ENCODE measurements at places on chromosomes 5 and 9.

- DNase-seq, result no peak
Measured at GRCh38 chr5:19492861-19493260, 495.1 kb downstream of the CDH18 start.

DNA sequence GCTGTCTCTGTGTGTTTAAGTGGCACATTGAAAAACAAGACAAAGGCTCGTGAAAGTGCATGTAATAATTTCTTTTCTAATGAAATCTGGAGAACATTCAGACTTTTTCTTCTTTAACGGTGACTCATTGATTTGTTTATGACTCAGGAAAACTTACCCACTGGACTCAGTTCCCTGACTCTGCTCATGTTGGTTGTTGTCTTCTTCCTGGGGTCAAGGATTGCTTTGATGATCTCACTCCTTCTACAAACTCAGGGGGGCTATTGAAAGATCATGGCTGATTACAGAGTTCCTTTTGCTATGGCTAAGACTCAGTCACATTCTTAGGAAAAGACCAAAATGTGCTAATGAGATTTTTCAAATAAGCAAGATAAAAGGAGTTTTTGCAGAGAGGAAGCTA, 141.1 kb upstream of the DAP start:
- DNase-seq, result no peak

- DNase-seq, result no peak
Measured at GRCh38 chr9:26057050-26057449, 378.8 kb upstream of the TUSC1 start.

GRCh38 chr9:126152622-126153362, 173.8 kb upstream of the MVB12B start:
- DNase-seq, result no peak

DNA sequence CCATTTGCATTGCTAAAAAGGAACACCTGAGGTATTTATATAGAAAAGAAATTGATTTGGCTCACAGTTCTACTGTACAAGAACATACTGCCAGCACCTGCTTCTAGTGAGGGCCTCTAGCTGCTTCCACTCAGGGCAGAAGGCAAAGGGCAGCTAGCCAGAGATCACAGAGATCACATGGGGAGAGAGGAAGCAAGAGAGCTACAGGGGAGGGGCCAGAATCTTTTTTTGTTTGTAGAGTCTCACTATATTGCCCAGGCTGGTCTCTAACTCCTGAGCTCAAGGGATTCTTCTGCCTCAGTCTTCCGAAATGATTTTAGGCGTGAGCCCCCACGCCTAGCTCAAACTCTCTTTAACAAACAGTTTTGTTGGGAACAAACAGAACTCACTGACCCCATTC, 6.1 kb downstream of the SLCO4C1 start:
- no peak for DNase-seq

DNA sequence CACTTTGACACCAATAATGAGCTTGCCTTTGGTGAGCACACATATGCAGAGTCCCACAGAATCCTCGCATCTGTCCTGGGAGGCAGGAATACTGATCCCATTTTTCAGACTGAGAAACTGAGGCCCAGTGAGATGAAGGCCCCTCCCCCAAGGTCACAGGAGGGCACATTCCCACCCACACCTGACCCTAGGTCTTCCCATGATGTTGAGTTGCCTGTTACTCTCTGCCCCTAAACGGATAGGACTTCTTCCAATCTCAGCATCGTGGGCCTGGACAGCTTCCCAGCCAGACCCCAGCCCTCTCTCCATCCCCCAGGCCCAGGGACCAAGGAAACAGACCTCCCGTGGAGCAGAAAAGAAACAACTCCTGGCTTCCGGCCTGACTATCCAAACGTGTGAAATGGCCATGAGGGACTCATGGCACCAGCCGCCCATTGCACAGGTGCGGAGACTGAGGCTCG, 877 bp downstream of the SH3GLB2 start:
- DNase-seq, result no peak

- no peak for DNase-seq
Measured at GRCh38 chr9:126695701-126696400, 82.1 kb downstream of the LMX1B start.

DNA sequence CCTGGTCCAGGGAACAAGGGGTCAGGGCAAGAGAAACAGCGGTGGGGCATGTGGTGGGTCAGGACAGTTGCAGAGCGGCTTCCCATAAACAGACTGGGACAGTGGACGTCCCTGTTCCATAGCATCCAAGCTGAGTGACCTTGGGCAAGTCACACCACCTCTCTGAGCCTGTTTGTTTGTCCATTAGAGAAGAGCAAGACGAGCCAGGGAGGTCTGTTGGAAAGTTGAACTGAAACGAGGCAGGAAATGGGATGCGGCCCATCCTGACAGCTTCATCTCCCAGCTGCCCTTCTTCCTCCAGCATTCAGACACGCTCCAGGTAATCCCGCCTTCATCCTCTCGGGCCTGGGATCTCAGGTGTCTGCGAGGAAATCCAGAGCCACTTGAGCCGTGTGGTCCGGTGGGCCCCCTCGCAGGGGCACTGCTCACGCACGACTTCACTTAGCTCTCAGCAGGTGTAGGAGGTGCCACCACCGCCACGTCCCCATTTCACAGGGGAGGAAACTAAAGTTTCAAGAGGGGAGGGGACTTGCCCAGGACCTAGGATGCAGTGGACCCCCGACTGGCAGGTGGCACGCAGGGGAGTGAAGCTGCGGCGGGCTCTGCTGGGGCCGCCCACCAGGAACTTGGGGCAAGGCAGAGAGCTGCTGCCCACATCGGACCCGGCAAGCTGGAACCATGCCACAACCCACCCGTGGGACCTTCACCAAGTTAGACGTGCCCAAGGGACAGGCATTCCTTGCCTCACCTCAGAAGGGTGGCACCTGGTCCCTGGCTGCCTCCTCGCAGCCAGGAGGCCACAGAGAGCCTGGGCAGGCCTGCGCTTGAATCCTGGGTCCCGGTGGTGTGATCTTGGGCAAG, 13.0 kb downstream of the PTGES2 start:
- DNase-seq, result no peak

- no peak for DNase-seq
Measured at GRCh38 chr9:13383216-13383615, 103.7 kb upstream of the MPDZ start.

DNA sequence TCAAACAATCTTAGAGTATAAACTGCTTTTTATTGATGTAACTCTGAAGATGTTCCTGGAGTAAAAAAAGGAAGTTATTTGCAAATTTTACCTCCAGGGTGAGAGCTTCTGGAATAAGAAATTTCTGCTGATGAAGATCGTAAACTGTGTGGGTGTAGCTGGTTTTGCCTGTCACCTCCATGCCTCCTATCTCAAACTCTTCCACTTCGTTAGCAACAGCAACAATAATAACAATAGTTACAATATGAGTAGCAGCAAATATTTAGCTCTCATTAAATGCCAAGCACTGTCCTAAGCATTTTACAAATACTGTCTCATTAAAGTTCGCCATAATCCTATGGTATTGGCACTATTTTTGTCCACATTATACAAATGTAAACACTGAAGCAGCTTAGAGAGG, 57.9 kb downstream of the GCNT1 start:
- no peak for DNase-seq

DNA sequence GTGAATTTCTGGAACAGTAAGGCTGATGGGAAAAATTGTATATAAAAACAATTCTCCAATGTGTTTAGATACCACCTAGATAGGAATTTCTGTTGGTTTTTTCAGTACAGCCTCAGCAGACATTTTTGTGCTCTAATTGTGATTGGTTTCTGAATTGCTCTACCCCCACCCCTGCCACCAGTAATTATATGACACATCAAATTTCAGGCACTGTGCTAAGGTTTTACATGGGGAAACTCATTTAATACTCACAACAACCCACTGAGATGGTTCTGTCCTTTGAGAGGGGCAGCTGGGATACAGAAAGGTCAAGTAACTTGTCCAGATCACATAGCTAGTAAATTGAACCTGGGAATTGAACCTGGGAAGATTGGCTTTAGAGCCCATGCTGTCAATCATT, 288.0 kb downstream of the ARHGEF28 start:
- no peak for DNase-seq

GRCh38 chr9:136379003-136379287, 5.5 kb upstream of the CARD9 start:
- no peak for DNase-seq

GRCh38 chr9:89845862-89846261, 241.1 kb downstream of the GADD45G start:
- DNase-seq, result no peak

- no peak for DNase-seq
Measured at GRCh38 chr5:1466631-1467265, 21.5 kb upstream of the SLC6A3 start.

DNA sequence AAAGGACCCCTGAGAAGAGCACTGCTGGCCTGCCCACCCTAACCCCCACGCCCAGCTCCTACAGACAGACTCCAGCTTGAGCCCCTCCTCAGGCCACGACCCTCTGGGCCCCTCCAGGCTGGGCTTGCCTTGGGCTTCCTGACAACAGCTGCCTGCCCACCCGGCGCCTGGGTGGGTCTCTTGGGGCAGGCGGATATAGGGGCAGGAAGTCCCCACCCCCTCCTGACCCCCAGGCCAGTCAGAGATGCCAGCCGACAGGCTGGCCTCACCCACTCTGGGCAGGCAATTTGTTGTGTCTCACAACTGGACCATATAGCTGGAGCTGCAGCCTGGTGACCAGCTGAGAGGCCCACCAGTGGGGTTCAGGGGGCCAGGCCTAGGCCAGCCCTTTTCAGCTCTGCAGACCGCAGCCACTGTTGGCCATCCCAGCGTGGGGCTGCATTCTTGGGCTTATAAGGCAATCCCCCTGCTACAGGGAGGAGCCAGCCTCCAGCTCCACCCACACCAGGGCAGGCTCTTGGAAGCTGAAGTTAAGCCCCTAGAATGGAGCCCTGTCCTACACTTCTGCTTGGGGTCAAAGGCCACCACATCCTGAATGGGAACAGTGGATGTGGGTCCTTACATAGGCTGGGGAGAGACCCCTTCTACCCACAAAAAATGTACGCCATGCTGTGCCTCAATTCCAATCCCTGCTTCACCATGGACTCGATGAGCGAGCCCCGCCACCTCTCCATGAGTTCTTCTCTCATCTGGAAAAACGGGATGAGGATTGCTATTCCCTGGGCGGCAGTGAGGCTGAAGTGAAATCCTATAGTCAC, 2.0 kb downstream of the PDLIM7 start:
- DNase-seq, result no peak

DNA sequence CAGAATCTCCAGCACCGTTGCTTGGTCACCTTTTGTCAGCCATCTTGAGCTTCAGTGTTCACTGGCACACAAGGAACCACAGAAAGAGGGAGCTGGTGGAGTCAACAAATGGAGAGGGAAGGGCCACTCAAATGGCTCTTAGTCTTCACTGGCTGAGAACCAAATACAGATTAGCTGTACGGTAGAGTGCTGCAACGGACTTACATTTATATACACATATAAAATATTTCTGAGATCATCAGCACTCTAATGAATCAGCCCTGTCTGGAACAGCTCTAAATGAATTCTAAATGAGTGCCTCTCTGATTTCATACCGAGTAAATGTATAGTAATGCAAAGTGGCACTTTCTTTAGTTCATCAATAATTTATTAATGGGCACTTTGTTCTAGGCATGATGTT, 24.8 kb downstream of the KCTD16 start:
- DNase-seq, result no peak

DNA sequence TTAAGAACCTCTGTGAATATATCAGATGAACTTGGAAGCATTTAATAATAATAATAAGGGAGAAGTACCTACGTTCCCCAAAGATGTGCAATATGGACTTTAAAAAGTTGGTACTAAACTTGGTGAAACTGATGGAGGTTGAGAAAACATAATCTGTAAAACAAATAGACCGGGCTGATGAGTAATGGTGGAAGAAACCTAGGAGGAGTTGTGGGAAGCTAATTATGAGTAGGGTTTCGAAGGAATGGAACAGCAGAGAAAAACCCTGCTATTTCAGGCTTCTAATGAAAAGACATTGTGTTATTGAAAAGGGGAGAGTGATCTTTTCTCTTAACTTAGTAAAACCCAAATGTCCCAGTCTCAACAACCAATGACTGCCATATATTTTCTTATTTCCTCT, 229.3 kb downstream of the PCSK1 start:
- no peak for DNase-seq

DNA sequence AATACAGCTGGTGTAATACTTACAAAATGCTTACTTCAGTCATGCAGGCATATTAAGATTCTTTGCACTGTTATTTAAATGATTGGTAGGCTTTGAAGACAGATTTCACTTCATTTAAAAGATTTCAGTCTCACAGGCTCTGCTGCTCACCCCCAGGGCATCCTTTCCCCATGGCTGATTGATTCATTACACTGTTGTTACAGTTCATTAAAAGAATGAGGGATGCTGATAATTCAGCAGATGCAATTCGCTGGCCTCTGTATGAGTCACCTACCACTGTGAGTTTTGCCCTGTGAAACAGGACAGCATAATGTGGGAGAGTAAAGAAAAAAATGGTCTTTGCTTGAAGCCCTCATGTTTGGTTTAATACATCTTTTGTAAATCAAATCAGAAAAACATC, 246.9 kb downstream of the CYLC2 start:
- DNase-seq, result no peak

DNA sequence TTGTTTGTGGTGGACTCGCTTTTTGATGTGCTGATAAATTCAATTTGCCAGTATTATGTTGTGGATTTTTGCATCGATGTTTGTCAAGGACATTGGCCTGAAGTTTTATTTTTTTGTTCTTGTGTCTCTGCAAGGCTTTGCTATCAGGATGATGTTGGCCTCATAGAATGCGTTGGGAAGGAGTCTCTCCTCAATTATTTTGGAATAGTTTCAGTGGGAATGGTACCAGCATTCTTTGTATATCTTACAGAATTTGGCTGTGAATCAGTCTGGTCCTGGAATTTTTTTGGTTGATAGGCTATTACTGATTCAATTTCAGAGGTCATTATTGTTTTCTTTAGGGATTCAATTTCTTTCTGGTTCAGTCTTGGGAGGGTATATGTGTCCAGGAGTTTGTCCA, 141.4 kb upstream of the RGS7BP start:
- no peak for DNase-seq

- DNase-seq, result no peak
Measured at GRCh38 chr5:8606231-8606630, 737.3 kb downstream of the MTRR start.

GRCh38 chr5:821504-821903, 29.3 kb downstream of the ZDHHC11 start:
- no peak for DNase-seq

- DNase-seq, result no peak
Measured at GRCh38 chr9:81534138-81534875, 155.0 kb downstream of the TLE1 start.

GRCh38 chr5:106121972-106122605, 1548.6 kb downstream of the EFNA5 start:
- no peak for DNase-seq

GRCh38 chr9:37667706-37668105, 17.0 kb downstream of the FRMPD1 start:
- no peak for DNase-seq

Data from occipital lobe (tissue), 3 donors.